Calu3 (cell line): ENCODE measurements at places on chromosomes 11 and 22. TPM values are rescaled to one million over a fixed set of nuclear protein-coding genes. Genes with fewer than 3 reads are reported as not detected.
A peak's percentile ranks its signal among the peaks of the same experiment; 100 is the strongest.

Gene CCDC89
- 0.26 and 0.44 TPM in 2 replicates for total RNA-seq

- no peak overlapping the region for H3K27ac ChIP-seq
- DNase-seq, result no peak
- H3K36me3 ChIP-seq, result no peaks in the 10 kb centered on the region
- H3K27me3 ChIP-seq, result peaks cover 24% of the 10 kb centered on the region
These were observed 4.9 kb downstream of the OR8B8 start for GRCh38 chr11:124440608-124441007.

- H3K27me3 ChIP-seq, result no peaks in the 10 kb centered on the region
- H3K4me1 ChIP-seq, result peaks cover 32% of the 10 kb centered on the region
- peaks cover 15% of the 10 kb centered on the region for H3K36me3 ChIP-seq
- no peak overlapping the region for H3K4me3 ChIP-seq
- H3K27ac ChIP-seq, result peak overlapping the region; percentile 97
These were observed 110.0 kb downstream of the FBXO7 start for GRCh38 chr22:32584650-32585049.

GRCh38 chr11:1751531-1751921 is 1.1 kb upstream of the IFITM10 start:
- no peak overlapping the region for H3K27ac ChIP-seq
- DNase-seq, result no peak
- H3K27me3 ChIP-seq, result no peaks in the 10 kb centered on the region
- H3K4me1 ChIP-seq, result no peaks in the 10 kb centered on the region
- H3K4me3 ChIP-seq, result no peak overlapping the region

GRCh38 chr11:11486002-11486401 is 133.0 kb upstream of the CSNK2A3 start:
- no peak for DNase-seq
- H3K4me3 ChIP-seq, result no peak overlapping the region
- no peak overlapping the region for H3K27ac ChIP-seq
- no peaks in the 10 kb centered on the region for H3K27me3 ChIP-seq

DNA sequence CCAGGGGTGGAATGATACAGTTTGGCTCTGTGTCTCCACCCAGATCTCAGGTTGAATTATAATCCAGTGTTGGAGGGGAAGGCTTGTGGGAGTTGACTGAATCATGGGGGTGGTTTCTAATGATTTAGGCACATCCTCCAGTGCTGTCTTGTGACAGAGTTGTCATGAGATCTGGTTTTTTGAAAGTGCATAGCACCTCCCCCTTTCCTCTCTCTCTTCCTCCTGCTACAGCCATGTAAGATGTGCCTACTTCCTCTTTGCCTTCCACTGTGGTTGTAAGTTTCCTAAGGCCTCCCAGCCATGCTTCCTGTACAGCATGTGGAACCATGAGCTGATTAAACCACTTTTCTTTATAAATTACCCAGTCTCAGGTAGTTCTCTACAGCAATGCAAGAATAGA is 45.1 kb downstream of the THAP12 start:
- H3K27me3 ChIP-seq, result no peaks in the 10 kb centered on the region
- H3K4me3 ChIP-seq, result no peak overlapping the region
- H3K27ac ChIP-seq, result no peak overlapping the region
- DNase-seq, result no peak

GRCh38 chr11:30568931-30569330 is 17.2 kb downstream of the MPPED2 start:
- H3K4me1 ChIP-seq, result no peaks in the 10 kb centered on the region
- no peak for DNase-seq
- no peak overlapping the region for H3K27ac ChIP-seq
- peaks cover 27% of the 10 kb centered on the region for H3K27me3 ChIP-seq

Gene PDE2A
- total RNA-seq, result 1.1 and 4.3 TPM in 2 replicates

Gene DGCR6L
- total RNA-seq, result 35.0 and 39.6 TPM in 2 replicates

DNA sequence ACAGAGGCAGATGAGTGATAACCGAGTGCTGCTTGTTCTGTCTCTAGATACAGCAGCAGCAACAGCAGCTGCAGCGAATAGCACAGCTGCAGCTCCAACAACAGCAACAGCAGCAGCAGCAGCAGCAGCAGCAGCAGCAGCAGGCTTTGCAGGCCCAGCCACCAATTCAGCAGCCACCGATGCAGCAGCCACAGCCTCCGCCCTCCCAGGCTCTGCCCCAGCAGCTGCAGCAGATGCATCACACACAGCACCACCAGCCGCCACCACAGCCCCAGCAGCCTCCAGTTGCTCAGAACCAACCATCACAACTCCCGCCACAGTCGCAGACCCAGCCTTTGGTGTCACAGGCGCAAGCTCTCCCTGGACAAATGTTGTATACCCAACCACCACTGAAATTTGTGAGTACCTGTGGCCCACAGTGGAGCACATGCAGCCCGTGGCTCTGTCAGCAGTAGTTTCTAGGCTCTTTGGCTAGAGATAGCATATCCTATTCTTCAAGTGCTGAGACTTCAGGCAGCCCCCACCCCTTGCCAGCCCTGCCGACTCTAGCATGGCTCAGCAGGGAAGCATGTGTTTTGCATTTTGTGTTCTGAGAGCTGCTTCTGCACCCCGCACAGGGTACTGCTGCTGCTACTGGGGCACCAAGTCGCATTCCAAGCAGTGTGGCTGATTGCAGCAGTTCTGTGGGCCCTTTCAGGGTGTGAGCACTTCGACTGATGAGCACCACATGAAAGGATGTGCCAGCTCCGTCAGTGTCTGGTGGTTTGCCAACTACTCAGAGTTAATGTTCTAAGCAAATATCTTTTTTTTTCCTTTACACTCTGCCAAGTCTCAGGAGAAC is 59.2 kb downstream of the MED15 start:
- H3K27me3 ChIP-seq, result no peaks in the 10 kb centered on the region
- peak overlapping the region; percentile 47 for H3K4me3 ChIP-seq
- peak overlapping the region; percentile 35 for H3K27ac ChIP-seq

Gene SHANK2
- 109 and 118 TPM in 2 replicates for total RNA-seq

GRCh38 chr11:65225279-65226102 is 36.3 kb upstream of the POLA2 start:
- no peaks in the 10 kb centered on the region for H3K27me3 ChIP-seq
- no peaks in the 10 kb centered on the region for H3K4me1 ChIP-seq
- no peak overlapping the region for H3K27ac ChIP-seq

Gene EFCAB6
- 2.2 and 2.3 TPM in 2 replicates for total RNA-seq

Gene PHETA2
- 1.3 and 1.5 TPM in 2 replicates for total RNA-seq

Gene CBLIF
- total RNA-seq, result not detected in 2 replicates

GRCh38 chr22:35103761-35104160 is 37.8 kb downstream of the ISX start:
- no peaks in the 10 kb centered on the region for H3K36me3 ChIP-seq
- no peak for DNase-seq
- peaks cover 13% of the 10 kb centered on the region for H3K27me3 ChIP-seq
- H3K4me3 ChIP-seq, result no peak overlapping the region
- H3K27ac ChIP-seq, result no peak overlapping the region
- no peaks in the 10 kb centered on the region for H3K4me1 ChIP-seq

DNA sequence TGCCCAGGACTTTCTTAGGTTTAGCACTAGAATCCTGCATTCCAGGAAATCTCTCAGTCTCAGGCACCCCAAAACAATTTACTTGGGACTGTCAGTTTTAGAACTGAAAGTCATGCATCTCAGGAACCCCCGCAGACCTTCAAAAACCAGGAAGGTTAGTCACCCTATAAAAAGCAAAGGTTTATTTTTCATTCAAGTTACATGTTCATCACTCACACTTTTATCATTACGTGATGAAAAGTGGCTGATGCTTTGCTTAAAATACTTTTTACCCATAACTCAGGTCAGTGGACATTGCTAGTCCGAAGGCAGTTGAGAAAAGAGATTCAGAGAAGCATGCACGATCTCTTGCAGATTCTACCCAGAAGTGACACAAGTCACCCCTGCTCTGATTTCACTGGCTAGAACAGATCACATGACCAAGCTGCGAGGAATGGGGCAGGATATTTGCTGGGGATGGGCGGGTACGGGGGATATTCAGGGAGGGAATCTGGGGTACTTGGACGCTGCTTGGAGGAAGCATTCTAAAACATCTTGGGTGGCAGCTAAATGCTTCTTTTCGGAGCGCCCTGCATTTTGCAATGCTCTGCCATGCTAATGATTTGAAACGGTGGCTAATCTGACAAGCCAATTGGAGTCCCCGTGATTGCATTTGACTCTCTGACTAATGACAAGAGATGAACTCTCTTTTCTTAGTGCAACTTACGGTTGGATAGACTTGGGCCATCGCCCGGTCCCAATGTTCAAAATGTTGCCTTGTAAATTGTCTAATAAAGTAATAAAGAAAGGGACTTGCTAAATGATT is 110.2 kb downstream of the MIAT start:
- no peak for DNase-seq
- peaks cover 6% of the 10 kb centered on the region for H3K4me1 ChIP-seq
- H3K4me3 ChIP-seq, result no peak overlapping the region
- no peaks in the 10 kb centered on the region for H3K36me3 ChIP-seq

GRCh38 chr11:108019870-108020540 is 11.3 kb downstream of the CUL5 start:
- H3K4me1 ChIP-seq, result no peaks in the 10 kb centered on the region
- H3K4me3 ChIP-seq, result no peak overlapping the region
- DNase-seq, result no peak
- no peak overlapping the region for H3K27ac ChIP-seq
- H3K36me3 ChIP-seq, result no peaks in the 10 kb centered on the region

GRCh38 chr22:49497266-49497665 is 330.4 kb downstream of the BRD1 start:
- no peak overlapping the region for H3K27ac ChIP-seq
- H3K27me3 ChIP-seq, result no peaks in the 10 kb centered on the region
- no peak for DNase-seq
- H3K4me1 ChIP-seq, result no peaks in the 10 kb centered on the region
- no peaks in the 10 kb centered on the region for H3K36me3 ChIP-seq
- H3K4me3 ChIP-seq, result no peak overlapping the region

- H3K4me3 ChIP-seq, result no peak overlapping the region
- no peaks in the 10 kb centered on the region for H3K36me3 ChIP-seq
- H3K27ac ChIP-seq, result no peak overlapping the region
- DNase-seq, result no peak
- no peaks in the 10 kb centered on the region for H3K4me1 ChIP-seq
These were observed 223.4 kb upstream of the ZBED5 start for GRCh38 chr11:11081288-11081687.

Gene EXPH5
- total RNA-seq, result 14.0 and 17.0 TPM in 2 replicates

DNA sequence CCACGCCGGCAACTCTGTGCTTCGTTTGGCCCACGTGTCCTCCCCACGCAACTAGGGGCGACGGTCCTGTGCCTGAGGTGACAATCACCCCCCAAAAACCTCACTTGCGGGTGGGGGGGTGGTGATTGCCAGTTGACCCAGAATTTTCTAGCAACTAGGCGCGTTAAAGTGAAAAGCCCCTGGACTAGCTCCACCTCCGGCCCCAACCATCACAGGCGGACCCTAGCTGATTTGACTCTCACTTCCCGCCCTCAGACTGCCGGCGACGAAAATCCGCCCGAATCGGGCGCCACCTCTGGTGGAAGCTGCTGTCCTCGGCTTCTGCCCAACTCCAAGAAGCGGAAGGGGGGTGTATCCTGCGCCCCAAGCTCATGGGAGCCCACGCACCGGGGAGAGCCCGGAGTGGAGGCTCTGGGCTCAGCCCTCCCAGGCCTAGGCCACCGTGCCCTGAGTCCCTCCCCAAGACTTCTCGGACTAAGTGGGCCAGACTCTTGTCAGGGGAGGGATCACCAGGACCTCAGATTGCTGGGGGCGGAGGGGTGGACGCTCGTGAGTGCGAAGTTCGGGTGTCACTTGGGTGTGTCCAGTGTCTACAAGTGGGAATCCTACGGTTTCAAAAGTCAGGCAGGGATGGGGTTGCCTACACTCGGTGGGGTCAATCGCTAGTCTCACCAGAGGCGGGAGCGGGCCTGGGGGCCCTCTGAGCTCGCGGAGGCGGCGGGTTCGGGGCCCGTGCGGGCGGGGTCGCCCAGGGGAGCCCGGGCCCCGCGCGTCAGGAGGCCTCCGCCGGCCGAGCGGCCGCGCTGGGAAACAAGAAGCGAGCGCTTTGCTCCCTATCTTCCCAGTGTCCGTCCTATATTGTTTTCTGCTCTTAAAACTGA is 12.3 kb downstream of the PAX6 start:
- H3K27me3 ChIP-seq, result peaks cover 40% of the 10 kb centered on the region
- DNase-seq, result no peak
- H3K36me3 ChIP-seq, result no peaks in the 10 kb centered on the region
- H3K4me3 ChIP-seq, result no peak overlapping the region
- no peaks in the 10 kb centered on the region for H3K4me1 ChIP-seq
- no peak overlapping the region for H3K27ac ChIP-seq

Gene GPHA2
- not detected in 2 replicates for total RNA-seq

Gene P2RY6
- 0.42 TPM in 1 of 2 replicates, not detected in the other for total RNA-seq

Gene LMNTD2
- 7.2 and 7.8 TPM in 2 replicates for total RNA-seq

Gene TSPAN18
- total RNA-seq, result 0.51 TPM in 1 of 2 replicates, not detected in the other

GRCh38 chr11:56916162-56916561 is 72.6 kb upstream of the OR5AK2 start:
- peaks cover 4% of the 10 kb centered on the region for H3K36me3 ChIP-seq
- no peak for DNase-seq
- no peak overlapping the region for H3K27ac ChIP-seq
- no peaks in the 10 kb centered on the region for H3K27me3 ChIP-seq

Gene PHF5A
- 53.3 and 68.5 TPM in 2 replicates for total RNA-seq

DNA sequence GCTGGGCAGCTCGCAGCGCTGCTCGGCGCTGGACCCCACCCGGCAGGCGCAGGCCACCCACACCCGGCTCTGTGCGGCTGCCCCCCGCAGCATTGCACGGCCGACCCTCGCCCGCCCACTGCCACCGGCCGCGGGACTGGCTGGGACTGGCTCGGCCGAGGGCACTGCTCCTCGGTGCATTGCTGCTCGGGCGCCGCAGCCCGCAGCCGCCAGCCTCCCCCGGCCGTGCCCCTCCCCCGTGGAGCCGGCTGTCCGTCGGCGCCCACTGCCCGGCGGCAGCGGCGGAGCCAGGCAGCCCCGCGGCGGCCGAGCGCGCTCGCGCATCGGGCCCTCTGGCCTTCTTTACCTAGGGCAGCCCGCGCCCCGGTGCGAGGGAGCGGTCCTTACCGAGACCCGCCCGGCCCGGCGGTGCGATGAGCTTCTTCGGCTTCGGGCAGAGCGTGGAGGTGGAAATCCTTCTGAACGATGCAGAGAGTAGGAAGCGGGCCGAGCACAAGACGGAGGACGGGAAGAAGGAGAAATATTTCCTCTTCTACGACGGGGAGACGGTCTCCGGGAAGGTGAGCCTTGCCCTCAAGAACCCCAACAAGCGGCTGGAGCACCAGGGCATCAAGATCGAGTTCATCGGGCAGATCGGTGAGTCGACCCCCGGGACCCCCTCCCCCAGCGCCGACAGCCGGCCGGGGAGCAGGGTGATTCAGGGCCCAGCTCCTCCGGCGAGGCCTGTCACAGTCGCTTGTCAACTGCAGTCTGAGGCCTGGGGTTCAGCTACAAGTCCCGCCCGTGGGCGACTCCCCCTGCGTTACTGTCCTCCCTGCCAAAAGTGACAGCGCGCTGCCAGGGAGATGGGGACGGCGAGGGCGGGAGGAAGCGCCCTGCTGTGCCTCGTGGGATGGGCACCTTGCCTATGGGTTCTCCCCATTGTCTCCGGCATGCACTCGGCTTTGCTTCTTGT is 516 bp downstream of the VPS26B start:
- DNase-seq, result peak; percentile 29
- peaks cover 49% of the 10 kb centered on the region for H3K4me1 ChIP-seq
- H3K27me3 ChIP-seq, result no peaks in the 10 kb centered on the region
- peak overlapping the region; percentile 50 for H3K27ac ChIP-seq
- H3K4me3 ChIP-seq, result peak overlapping the region; percentile 88

- no peaks in the 10 kb centered on the region for H3K36me3 ChIP-seq
- H3K27me3 ChIP-seq, result no peaks in the 10 kb centered on the region
- peaks cover 19% of the 10 kb centered on the region for H3K4me1 ChIP-seq
- H3K27ac ChIP-seq, result no peak overlapping the region
- DNase-seq, result no peak
These were observed 190.9 kb downstream of the ADAMTS15 start for GRCh38 chr11:130639369-130639768.
